Vagina (tissue), 2 donors: ENCODE measurements at places on chromosomes 7 and 10. TPM values are rescaled to one million over a fixed set of nuclear protein-coding genes. Genes with fewer than 3 reads are reported as not detected.

Gene MRPS17
- total RNA-seq: 5.6 TPM

Gene PON1
- total RNA-seq: not detected

Gene SLC29A4
- 2.7 TPM for total RNA-seq

Gene PRRT4
- total RNA-seq: 7.6 TPM

Gene MEOX2
- total RNA-seq: 1.7 TPM

Gene CCDC146
- total RNA-seq: 20.6 TPM

Gene CCDC172
- not detected for total RNA-seq

Gene FEZF1
- not detected for total RNA-seq

Gene ALOX5
- 22.8 TPM for total RNA-seq

Gene METTL27
- not detected for total RNA-seq

Gene POM121C
- 21.6 TPM for total RNA-seq

Gene RFC2
- 14.5 TPM for total RNA-seq

Gene FOXI2
- 0.25 TPM for total RNA-seq

Gene C7orf57
- total RNA-seq: not detected

Gene PSTK
- total RNA-seq: 8.6 TPM

Gene DPCD
- total RNA-seq: 13.8 TPM

Gene ELN
- total RNA-seq: 38.3 TPM

Gene CYP2W1
- total RNA-seq: 2.0 TPM

Gene EEF1AKMT2
- total RNA-seq: 17.9 TPM

Gene WEE2
- total RNA-seq: not detected

Gene TMEM26
- 0.25 TPM for total RNA-seq

Gene KNDC1
- 3.4 TPM for total RNA-seq

Gene H2BK1
- not detected for total RNA-seq

Gene CFAP69
- 2.7 TPM for total RNA-seq

Gene CLDN4
- 29.5 TPM for total RNA-seq

Gene PTF1A
- not detected for total RNA-seq

Gene ZNRF2
- total RNA-seq: 21.9 TPM

Gene VENTX
- 0.98 TPM for total RNA-seq

Gene MRPS24
- total RNA-seq: 68.8 TPM

Gene HTR7
- 0.74 TPM for total RNA-seq

Gene PAPOLB
- not detected for total RNA-seq

Gene RINT1
- 27.5 TPM for total RNA-seq

Gene GDF2
- not detected for total RNA-seq

Gene SPDYE8
- not detected for total RNA-seq

Gene SLC18A2
- 11.5 TPM for total RNA-seq

Gene ACTR3C
- 24.1 TPM for total RNA-seq

Gene CPA2
- total RNA-seq: not detected

Gene SAP25
- 2.9 TPM for total RNA-seq

Gene ADARB2
- total RNA-seq: 3.4 TPM

Gene MYOZ1
- total RNA-seq: not detected

Gene NAT16
- total RNA-seq: not detected

Gene ATOH7
- not detected for total RNA-seq

Gene DPYSL4
- 0.49 TPM for total RNA-seq

Gene ESYT2
- 82.5 TPM for total RNA-seq

Gene HEPACAM2
- total RNA-seq: not detected

Gene OR9A2
- total RNA-seq: not detected

Gene FAM25A
- total RNA-seq: 40.0 TPM

Gene STEAP2
- 32.2 TPM for total RNA-seq

Gene BHLHA15
- total RNA-seq: not detected
